Naive B cell (primary cell): ENCODE measurements at places on chromosomes 16 and 17. TPM values are rescaled to one million over a fixed set of nuclear protein-coding genes. Genes with fewer than 3 reads are reported as not detected.

SLC5A10 gene
- not detected for polyA plus RNA-seq

HOXB6 gene
- polyA plus RNA-seq: not detected

DNA sequence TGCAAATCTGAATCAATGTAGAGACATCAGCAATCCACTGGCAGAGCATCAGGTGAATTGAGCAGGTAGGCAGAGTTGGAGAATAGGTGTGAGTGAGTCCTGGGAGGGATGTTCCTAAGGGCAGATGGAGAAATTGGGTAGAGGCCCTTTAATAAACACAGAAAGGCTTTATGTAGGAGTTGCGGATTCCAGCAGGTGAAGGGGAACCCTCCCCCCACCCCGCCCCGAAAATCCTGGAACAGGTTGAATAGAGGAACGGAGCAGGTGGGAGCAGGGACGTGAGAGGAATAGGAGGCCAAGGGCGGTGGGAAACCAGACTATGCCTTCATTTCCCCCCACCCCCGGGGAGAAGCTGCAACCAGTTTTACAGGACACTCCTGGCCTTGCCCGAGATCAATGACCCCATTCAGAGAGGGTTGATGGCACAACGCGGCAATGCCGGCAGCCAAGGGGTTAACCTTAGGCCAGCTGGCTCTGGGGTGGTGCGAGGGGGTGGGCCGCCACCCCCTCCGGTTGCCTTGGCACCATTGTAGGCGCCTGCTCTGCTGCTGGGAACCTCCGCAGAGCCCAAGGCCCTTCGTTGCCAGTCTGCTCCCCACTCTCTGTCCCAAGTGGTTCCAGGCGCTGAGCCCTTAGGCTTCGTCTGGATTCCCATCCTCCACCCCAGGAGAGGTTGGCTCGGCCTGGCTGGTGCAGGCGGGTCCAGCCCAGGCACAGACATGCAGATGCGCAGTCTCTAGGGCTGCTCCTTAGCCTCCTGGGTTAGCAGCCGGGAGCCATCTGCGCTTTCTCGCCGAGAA, 814 bp upstream of the RUNDC3A start:
- DNase-seq: no peak

- DNase-seq: no peak
Measured at GRCh38 chr17:38578229-38579082, 27.3 kb downstream of the SRCIN1 start.

CMTM2 gene
- not detected for polyA plus RNA-seq

DNA sequence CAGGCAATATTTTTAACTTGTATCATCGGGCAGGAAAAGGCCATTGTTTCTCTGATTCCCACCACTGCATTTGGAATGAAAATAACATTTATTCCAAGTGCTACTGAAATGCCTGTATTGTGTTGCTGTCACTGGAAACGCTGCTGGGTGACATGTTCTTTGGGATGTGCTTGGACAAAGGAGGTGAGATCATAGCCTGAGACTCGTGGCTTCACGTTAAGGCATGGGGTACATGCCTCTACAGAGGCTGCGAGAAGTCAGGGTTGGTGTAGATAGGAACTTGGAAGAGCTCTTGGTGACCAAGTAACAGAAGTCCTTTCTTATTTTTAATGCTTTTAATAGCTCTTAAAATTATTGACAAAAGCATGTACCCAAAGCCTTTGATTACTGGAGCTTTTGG, 58.8 kb upstream of the MAF start:
- DNase-seq: no peak

DNA sequence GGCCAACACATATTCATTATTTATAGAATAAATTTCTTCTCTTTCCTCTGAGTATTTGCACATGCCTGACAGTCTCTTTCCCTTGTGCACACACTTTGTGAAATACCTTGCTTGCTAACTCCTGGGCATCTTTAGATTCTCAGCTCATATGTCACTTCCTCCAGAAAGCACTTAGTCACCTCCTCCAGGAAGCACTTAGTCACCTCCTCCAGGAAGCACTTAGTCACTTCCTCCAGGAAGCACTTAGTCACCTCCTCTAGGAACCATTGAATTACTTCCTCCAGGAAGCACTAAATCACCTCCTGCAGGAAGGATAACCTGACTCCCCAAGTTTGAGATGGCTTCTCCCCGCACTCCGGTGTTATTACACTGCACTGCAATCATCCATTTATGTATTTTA, 462.5 kb upstream of the EEF2KMT start:
- DNase-seq: no peak

DNA sequence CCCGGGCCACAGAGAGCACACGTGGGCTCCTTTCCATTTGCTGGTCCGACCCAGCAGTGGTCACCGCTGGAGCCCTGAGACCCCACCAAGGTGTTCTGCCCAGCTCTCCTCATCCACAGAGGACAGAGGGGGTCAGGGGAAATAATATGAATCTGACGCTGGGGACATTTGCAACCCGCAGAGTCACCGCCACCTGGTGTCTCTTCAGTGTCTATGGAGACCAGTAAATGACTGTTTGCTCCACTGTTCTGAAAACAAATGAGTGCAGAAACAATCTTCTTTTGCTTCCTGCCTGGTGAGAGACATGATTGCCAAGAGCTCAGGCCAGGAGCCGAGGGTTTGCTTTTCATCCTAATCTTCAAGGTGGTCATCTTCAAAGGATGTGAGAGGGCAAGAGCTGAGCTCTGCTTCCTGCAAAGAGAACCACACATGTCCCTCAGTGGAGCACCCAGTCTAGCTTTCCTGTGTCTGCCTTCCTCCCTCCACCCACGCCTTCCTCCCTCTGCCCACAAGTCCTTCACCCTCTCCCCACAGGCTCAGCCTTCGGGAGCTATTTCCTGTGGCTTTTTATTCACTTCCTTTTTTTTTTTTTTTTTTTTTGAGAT, 14.7 kb upstream of the KLHDC4 start:
- DNase-seq: peak; percentile 66

GRCh38 chr16:7317982-7318381, 14.7 kb upstream of the RBFOX1 start:
- DNase-seq: no peak

GRCh38 chr16:22375117-22375962, 921 bp upstream of the CDR2 start:
- peak; percentile 10 for DNase-seq

GRCh38 chr17:75371981-75372380, 33.5 kb downstream of the GRB2 start:
- no peak for DNase-seq

DNA sequence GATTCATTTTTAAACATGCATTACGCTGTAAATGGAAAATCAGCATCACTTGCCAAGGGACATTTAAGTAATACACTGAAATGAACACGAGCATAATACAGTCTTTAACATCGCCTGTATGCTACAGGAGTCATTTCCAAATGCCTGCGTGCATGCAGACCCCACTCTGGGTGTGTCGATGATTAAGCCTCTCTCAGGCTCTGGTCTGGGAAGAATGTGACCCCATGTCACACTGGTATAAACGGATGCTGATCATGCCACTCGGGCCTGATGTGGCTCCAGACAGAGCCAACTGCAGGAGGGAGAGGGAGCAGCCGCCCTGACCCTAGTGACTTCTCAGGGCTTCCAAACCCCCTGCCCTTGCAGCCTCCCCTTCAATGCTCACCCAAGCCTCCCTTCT, 10.8 kb downstream of the EMP2 start:
- DNase-seq: no peak
